ENCODE measurements at places on chromosomes 16 and 17.

DNA sequence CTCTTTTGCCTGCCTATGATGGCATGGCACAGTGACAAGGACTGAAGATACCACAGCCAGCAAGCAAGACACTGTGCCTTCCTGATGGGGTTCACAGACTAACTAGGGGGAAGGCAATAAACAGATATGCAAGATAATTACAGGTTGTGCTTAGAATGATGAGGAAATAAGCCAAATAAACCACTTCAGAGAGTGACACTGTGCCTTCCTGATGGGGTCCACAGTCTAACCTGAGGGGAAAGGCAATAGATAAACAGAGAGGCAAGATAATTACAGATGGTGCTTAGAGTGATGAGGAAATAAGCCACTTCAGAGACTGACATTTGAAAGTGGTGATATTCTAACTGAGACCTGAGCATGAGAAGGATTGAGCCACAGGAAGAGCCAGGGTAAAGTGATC is 84.2 kb downstream of the HS3ST2 start:
- no peak for DNase-seq

DNA sequence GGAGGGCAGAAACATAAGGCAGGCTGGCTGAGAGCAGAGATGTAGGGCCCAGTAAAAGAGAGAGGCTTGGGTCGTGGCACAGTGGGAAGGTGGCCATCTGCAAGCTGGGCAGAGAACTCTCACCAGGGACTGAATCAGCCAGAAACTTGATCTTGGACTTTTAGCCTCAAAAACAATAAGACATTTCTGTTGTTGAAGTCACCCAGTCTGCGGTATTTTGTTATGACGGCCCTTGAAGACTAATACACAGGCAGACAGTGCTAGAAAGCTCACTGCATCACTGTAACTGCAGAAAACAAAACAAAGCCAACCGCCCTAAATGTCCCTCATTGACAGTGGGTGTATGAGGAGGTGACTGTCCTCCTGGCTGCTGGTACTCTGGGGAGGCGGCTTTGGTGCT is 3.9 kb upstream of the JPH3 start:
- DNase-seq = no peak

DNA sequence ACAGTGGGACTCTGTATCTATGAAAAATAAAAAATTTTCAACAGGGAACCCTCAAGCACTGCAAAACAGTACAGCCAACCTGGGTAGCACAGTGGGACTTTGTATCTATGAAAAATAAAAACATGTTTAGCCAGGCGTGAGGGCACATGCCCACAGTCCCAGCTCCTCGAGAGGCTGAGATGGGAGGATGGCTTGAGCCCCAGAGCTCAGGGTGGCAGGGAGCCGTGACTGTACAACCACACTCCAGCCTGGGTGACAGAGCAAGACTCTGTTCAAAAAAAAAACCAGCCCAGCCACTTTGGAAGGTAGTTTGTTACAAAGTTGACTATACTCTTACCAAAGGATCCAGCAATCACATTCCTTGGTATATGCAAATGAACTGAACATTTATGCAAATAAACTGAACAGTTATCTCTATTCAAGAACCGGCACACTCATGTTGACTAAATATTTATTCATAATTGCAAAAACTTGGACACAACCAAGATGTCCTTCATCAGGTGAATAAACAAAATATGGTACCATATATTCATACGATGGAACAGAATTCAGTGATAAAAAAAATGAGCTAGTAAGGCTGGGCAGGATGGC is 5.2 kb downstream of the RPH3AL start:
- no peak for DNase-seq

GRCh38 chr17:4837471-4838308 is 4.5 kb downstream of the MINK1 start:
- no peak for DNase-seq

DNA sequence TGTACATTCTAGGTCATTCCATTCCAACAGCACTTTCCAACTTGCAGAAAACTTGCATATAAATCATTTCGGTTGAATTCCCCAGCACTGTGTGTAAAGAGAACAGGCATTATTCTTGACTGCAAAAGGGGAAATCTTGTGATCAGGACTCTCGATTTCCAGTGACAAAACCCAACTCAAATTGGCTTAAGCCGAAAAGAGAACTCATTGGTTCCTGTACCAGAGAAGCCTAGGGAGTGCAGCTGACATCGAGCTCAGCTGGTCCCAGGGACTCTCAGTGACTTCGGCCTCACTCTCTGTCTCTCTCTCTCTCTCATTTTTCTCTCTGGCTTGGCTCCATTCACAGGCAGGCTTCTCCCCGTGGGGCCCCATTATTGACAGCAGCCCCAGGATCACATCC is 30.7 kb downstream of the CD300LF start:
- DNase-seq = no peak

GRCh38 chr16:9258423-9259051 is 167.1 kb downstream of the HAPSTR1 start:
- peak; percentile 21 for DNase-seq

GRCh38 chr16:9836118-9836736 is 346.0 kb downstream of the GRIN2A start:
- no peak for DNase-seq

- no peak for DNase-seq
Observed at GRCh38 chr16:3825103-3825502, 55.4 kb downstream of the CREBBP start.

GRCh38 chr16:30000735-30001631 is 4.9 kb downstream of the INO80E start:
- no peak for DNase-seq

- no peak for DNase-seq
Observed at GRCh38 chr16:2766430-2767139, 10.5 kb downstream of the ELOB start.

DNA sequence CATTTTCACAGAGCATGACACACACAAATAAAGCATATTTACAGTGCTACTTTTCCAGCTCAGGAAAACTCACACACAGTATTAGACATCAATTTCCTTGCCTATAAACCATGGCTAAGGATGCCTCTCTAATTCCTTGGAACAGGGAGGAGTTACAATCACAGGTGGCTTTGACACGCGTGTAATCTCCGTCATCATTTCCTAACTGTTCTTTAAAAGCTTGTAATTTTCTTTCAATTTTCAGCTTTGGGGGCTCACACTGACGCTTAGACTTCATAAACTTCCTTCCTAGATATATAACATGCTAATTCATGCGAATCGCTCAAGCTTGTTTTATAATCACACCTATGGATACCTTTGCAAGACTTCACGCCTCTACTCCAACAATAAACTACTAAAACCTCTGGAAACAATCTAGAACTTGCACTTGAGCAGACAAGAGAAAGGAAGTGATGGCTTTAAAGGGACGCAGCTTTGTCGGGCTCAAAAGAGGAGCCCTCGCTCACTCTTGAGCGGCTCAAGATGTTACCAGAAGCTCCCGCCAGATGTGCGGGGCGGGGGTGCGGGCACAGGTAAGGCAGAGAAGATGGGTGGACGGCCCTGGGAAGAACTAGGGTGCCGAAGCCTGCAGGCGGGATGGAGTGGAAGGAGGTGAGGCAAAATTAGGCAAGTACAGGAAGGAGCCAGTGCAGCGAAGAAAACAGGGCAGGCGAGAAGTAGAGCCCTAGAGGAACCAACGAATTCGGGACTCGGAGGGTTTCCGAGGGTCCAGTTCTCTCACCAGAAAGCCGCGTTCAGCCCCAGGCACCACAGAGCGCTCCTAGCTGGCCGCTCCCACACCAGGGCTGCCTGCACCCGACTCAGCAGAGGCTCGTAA is 631 bp downstream of the RETREG3 start:
- no peak for DNase-seq

DNA sequence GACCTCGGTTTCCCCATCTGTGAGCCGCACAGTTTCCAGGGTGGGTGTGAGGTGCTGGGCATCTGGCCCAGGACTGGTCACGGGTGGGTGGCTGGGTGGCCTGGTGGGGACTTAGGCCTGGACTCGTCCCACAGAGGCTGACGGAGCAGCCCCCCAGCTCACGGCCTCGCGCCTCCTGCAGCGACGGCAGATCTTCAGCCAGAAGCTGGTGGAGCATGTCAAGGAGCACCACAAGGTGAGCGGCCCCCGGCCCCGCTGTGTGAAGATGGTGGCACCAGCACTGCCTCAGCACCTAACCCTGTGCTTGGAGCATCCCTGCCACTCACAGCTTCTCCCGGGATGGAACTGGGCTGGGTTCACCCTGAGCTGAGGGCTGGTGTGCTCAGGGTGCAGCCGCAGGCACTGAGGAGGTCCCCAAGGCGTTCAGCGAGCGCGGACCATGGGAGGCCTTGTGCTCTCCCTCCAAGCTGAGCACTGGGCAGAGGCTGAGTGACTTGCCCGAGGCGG is 2.4 kb downstream of the CDT1 start:
- DNase-seq = no peak

GRCh38 chr16:80792031-80792430 is 12.4 kb downstream of the CDYL2 start:
- no peak for DNase-seq

DNA sequence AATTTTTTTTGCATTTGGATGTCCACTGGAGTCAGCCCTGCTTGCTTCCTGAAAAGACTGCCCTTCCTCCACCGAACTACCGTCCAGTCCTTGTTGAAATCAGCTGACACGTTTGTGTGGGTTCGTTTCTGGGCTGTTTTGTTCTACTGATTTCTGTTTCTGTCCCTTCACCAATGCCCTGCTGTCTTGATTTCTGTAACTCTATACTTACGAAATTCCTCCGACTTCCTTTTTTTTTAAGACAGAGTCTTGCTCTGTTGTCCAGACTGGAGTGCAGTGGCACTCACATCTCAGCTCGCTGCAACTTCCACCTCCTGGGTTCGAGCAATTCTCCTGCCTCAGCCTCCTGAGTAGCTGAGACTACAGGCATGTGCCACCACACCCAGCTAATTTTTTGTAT is 8.4 kb upstream of the GAA start:
- no peak for DNase-seq

GRCh38 chr16:78889346-78889745 is 711.2 kb downstream of the MAF start:
- DNase-seq = no peak

DNA sequence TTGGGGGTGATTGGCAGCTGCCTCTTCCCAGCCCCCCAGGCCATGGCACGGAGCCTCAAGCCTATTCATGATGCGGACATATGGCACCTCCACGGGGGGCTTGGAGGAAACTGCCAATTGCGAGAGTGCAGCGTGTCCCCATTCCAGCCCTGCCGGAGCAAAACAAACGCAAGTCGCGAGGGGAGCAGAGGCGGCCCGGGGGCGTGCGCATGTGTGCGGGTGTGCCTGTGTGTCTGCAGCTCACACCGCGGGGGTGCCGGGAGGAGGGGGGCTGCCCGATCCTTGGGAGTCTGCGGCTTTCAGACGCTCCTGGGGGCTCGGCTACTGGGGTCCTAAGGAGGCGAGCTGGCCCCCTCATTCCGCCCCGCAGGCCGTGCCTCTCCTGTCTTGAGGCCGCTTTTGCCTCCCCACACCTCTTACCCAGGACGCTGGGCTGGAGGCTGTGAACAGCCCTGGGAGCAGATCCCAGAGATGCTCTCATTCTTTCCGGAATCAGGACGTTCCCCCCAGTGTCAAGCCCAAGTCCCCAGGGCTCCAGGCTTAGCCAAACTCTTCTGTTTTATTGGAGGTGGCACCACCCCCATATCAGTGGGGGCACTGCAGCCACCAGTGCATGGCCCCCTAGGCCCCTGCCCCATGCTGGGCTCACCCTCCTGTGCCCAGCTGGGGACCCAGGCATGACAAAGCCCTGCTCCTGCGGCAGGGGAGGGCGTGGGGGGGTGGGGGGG is 29.1 kb downstream of the ENDOV start:
- no peak for DNase-seq

DNA sequence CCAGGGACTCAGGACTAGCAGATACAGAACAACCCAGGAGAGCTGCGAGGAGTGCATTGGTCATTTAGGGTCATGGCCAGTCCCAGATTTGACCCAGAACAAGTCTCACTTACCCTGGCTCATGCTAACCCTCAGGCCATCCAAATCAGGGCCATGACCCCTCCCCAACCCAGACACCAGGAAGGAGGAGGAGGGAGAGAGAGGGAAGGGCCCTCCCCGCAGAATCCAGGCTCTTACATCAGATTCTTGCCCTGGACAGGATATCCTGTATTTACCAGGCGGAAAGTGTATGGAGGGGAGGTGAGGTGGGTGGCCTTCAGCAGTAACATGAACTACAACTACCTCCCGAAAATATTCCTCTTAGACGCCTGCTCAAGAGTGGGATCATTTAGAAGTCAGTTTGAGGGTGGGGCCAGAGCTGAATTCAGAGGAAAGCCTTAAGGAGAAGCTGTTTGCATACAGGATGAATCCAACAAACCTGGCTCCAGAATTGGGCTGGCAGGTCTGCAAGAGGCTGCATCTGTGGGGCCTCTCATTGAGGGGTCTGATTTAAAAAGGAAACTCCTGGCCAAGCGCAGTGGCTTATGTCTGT is 2.1 kb downstream of the VAT1 start:
- DNase-seq = no peak

DNA sequence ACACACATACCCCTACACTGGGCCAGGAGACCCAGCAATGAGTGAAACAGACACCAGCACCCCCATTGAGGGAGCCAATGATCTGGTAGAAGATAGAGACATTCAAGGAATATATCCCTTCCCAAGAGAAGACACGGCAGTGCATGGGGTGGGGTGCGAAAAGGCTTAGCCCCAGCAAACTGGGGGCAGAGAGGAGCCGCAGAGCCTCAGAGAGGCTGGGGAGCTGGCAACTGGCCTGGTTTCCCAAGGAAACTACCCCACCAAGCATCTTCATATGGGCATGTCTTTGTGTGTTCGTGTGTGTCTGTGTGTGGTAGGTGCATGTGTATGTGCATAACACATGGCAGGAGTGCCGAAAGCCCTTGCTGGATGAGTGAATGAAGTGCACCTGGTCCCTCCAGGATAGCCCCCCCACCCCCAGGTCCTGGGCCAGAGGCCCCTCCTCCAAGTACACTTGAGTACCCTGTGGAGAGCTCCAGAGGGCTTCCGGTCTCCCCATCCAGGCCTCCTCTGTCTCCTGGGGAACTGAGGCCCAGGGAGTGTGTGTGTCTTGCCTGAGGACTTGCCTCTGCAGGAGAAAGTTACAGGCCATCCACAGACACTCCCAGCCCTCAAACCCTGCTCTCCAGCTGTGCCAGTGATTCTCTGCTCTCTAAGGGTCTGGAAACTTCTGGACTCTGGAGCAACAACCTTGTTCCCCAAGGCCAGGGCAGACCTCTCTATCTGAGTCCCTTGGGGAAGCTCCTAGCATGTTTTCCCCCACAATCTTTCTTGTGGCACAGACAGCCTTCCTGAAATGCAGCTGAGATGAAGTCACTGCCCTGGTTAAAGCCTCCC is 15.9 kb downstream of the TBX2 start:
- no peak for DNase-seq

GRCh38 chr17:28371245-28372202 is at the start of gene SARM1:
SARM1 (plus strand) TSS chr17:28371694; CDS start chr17:28372033, 339 bp downstream.
- DNase-seq = peak; percentile 79

DNA sequence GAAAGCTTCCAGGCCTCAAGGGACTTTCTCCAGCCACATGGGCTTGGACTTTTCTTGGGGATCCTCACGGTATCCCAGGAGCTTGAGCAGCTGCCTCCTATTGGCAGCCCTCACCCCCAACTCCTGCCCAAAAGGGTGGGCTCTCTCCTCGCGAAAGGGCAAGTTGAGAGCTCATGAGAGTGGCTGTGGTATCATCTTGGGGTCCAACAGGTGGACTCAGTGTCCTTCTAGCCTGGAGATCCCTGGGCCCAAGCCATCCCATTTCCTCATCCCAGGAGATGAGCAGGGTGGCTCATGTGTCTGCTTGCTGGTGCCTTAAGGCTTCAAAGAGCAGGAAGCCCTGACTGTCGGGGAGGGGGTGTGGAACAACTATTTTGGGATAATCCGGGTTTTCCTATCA is 17.7 kb downstream of the TBX4 start:
- DNase-seq = no peak
